ENCODE measurements at places on chromosomes 6 and 20.

DNA sequence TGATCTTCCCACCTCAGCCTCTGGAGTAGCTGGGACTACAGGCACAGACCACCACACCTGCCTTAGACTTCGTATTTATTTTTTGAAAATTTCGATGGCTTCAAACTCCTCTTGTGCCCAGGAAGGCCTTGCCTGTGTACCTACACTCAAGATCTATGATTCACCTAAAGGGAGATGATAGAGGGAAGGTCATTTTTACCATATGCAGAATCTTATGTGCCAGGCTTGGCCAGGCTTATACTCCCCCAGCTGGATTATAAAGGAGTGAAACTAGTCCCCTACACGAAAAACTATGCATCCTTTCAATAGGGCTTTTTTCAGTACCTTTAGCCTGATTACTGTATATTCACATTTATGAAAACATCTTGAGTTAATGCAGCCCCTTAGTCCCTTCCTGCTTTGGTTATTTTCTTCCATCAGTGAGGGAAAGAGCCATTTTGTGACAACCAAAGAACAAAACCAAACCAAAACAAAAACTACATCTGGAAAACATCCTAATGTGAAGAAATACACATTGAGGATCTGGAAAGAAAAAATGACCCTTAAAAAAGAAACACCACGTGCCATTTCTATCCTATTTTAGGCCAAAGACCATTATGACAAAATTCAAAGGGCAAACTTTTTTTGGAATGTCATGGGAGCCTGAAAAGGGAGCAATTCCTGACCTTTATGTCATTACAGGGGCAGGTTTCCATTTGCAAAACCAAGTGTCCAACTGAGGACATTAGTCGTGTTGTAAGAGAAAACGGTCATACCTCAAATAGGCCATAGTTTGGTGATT is 34.7 kb downstream of the RIPOR2 start:
- DNase-seq = no peak

GRCh38 chr6:142857233-142857761 is 87.7 kb downstream of the HIVEP2 start:
- DNase-seq = peak; percentile 74

DNA sequence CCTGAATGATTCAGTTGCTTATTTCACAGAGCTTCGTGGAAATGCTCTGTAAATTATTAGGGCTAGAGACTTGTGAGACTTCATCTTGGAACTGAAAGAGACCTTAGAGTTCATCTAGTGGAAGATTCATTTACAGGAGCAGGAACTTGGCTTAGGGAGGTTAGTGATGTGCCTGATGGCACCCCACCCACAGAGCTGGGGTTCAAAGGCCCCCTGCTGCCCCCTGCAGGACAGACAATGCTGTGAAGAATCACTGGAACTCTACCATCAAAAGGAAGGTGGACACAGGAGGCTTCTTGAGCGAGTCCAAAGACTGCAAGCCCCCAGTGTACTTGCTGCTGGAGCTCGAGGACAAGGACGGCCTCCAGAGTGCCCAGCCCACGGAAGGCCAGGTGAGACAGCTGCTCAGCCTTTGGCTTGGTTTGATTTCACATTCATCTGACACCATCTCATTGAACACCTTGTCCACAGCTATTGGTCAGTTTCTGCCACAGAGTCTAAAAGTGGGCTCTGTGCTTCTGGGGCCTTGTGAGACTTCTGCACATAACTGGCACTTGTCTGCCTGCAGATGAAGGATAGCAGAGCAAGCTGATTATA is 25.1 kb downstream of the MYBL2 start:
- peak; percentile 59 for DNase-seq

- DNase-seq = no peak
Observed at GRCh38 chr6:138734585-138734984, 39.0 kb upstream of the CCDC28A start.

GRCh38 chr20:49790077-49790798 is 22.4 kb upstream of the SLC9A8 start:
- DNase-seq = no peak

GRCh38 chr6:41000248-41000647 is 38.8 kb downstream of the UNC5CL start:
- DNase-seq = no peak

- no peak for DNase-seq
Observed at GRCh38 chr20:59832406-59833363, 100.8 kb downstream of the SYCP2 start.

DNA sequence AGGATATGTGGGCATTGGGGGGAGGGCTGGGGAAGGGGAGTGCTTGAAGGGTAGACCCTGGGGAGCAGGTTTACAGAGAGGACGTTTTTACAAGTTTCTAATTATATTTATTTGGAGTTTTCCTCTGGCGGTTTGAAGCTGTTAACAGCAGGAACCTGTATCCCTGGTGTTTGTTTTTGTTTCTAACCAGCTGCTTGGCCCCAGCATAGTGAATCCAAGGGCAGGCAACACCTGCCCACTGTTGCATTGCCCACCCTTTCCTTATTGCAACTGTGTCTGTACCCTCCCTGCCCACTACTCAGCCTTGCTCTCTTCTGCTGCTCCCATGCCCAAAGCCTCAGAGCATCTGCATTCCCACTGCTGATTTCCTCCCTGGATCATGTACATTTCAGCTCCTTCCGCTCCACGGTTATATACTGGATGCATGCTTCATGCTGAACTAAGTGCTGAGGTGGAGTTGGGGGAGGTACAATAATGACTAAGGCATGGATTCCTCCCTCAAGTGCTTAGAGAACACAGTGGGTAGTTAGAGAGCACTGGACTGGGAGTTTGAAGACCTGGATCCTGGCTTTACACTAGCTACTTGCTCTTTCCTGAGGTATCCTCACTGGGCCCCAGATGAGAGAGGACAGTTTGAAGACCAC is 6.0 kb downstream of the SCUBE3 start:
- no peak for DNase-seq

DNA sequence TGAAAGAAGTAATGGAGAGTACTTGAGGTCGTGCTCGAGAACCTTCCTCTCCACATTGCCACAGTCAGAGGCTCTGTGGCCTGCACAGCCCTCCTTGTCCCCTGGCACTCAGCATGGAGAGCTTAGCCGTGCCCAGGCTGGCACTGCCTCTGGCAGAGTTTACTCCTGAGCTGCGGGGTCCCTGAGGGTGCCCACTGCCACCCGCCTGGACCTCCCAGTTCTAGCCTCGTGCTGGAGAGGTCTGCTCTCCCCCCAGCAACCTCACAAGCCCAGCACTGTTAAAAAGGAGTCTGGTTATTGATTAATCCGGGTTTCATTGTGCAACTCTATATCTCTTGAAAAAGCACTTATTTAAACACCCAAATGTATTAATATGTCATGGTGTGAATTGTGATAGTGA is 226.8 kb downstream of the TMEM242 start:
- no peak for DNase-seq

DNA sequence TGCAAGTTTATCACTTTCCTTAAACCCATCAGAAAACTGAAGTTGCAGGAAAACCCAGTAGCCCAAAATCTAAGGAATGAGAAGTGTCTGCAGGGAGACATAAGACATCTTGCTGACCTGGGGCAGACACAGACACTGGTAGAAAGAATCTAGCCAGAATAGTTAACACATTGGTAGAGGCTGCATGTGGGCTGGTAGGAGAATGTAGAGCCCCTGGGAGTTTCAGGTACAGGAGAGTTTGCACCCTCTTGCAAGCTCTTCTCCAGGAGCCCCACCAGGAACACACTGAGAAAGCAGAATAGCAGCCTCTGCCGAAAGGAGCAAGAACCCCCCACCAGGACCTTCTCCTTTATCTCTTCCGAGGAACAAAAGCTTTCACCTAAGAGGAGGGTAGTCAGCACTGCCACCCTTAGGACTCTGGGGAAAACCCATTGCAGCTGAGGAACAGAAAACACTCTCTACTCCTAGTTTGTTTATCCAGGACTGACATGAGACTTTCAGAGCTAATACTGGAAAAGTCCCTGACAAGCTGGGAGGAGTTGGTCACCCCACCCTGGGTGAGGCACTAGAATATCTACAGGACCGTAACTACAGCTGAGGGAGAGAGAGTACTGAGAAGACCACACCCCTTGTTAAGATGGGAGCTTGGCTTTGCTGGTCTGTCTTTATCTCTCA is 10.5 kb upstream of the OGFRL1 start:
- no peak for DNase-seq

DNA sequence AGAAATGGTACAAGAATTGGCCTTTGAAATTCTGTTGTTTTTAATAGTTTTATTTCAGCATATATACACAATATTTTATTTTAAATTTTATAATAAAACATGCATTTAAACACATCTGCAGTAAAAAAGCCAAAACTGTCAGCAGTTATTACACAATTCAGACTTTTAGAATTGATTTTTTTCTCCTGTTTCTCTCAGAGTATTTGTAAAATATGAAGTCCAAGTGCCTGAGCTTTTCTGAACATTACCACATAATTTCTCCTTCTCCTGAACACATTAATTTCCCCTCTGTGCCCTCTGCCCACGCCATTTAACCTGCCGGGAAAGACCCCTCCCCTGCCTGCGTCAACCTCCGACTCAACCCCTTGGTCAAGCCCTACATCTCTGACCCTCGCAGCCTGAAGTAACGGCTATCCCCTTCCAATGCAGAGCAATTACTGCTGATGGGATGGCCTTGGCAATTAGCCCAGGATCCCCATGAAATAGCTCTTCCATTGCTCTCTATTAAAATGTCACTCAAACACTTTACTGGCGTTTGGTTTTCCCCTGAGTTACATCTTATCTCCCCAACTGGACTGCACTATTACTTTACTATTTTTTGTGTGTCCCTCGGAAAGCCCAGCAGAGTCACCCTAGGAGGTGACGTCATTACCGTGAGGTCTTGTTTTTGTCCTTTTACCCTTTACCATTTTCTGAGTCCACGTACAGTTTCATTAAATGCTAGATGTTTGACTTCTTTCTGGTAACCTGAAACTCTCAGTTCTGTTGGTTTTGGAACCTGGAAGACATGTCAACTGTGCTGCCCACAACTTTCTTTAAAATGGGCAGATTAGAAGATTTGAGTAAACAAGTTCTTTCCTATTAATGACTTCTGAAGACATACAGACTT is 146.7 kb upstream of the TAB2 start:
- DNase-seq = no peak

DNA sequence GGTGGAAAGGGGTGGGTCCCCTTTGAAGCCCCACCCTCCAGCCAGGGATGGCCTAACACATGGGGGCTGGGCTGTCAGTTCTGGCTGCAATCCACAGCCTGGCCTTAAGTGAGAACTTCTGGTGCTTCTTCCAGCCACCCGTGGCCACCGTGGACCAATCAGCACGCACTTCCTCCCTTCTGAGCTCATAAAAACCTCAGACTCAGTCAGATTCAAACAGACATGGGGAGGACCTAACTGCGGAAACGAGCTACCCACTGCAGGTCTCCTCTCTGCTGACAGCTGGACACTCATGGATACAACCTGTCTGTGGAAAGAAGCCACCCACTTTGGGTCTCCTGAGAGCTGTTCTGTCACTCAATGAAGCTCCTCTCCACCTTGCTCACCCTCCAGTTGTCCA is 20.4 kb upstream of the ZNF391 start:
- no peak for DNase-seq

- no peak for DNase-seq
Observed at GRCh38 chr6:168496997-168497331, 56.0 kb downstream of the SMOC2 start.

GRCh38 chr6:129252377-129253071 is 369.6 kb downstream of the LAMA2 start:
- no peak for DNase-seq

All from CD4-positive, alpha-beta T cell treated with Interleukin-4 for 1 hour (primary cell).